Putamen (tissue), 1 donor: ENCODE measurements at places on chromosomes 5 and 9.

DNA sequence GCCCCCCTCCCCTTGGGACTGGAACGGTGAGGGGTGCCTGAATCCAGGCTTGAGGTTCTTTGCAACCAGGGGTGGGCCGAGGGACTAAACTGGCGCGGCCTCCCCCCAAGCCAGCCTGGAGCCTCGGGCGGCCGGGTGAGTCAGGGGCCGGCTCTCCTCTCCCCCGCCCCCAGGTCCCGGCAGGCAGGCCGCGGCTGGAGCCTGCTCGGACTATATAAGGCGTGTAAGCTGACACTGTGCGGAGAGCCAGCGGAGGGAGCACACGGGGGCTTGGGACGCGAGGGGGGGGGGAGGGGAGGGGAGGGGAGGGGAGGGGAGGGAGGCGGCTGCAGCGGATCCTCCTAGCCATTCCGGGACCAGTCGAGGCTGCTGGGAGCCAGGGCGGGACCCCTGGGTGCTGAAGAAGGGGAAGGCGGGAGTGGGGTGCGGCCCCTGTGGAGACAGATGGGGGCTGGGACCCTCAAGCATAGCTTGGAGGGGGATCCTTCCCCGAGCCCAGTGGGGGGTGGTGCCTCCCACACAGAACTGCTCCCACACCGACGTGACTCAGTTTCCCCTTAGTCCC is 595 bp downstream of the PDLIM7 start:
- no peak for DNase-seq

DNA sequence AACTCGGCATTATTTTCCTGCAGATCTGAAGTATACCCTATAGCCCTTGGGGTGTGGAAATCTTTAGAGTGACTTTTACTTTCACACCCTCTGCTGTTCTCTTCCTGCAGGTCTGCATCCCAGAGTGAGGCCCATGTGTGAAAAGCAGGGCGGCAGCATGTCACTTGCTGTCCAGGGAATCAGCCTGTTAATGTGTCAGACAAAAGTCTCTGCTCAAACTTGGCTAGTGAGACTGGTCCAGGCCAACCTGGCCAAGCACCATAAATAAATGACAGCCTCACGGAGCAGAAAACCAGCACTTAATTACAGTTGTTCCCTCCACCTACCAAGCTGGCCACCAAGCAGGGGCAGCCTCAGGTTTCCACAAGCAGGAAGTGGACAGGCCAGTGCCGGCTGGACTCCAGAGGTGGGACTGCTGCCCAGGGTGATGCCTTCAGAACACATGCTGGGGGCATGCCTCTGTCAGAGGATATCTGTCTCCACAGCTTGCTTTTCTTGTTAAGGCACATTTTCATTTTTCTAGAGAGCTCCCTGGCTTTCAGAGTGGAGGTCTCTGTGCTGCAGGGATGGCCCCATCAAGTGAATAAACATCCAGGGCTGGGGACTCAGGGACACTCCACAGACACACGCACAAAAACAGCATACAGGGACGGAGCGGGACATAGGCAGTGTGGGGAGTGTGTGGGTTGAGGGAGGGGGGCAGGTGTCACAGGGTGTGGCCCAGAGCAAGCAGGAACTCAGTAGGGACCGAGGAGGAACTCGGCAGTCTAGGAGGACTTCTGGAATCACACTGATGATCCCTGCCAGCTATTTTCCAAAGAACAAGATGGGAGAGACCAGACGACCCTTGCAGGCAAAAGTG is 243.8 kb upstream of the IRX1 start:
- no peak for DNase-seq

DNA sequence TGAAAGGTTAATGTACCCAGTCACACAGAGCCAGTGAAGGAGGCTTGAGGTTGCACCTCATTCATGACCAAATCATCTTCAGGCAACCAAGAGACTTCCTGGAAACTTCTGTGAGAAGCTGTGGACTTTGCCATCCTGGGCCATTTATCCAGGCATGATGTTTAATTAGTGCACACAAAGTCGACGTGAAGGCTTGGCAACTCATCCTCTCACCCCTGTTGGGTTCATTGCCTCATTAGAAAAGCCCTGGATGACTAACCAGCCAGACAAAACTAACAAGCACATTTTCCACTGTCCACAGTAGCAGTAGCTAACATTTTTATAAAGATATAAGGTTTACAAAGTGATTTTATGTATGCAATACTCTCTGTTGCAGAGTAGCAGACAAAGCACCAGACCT is 65.7 kb upstream of the ZNF462 start:
- no peak for DNase-seq

GRCh38 chr9:126819482-126819881 is 14.6 kb downstream of the ZBTB43 start:
- no peak for DNase-seq

DNA sequence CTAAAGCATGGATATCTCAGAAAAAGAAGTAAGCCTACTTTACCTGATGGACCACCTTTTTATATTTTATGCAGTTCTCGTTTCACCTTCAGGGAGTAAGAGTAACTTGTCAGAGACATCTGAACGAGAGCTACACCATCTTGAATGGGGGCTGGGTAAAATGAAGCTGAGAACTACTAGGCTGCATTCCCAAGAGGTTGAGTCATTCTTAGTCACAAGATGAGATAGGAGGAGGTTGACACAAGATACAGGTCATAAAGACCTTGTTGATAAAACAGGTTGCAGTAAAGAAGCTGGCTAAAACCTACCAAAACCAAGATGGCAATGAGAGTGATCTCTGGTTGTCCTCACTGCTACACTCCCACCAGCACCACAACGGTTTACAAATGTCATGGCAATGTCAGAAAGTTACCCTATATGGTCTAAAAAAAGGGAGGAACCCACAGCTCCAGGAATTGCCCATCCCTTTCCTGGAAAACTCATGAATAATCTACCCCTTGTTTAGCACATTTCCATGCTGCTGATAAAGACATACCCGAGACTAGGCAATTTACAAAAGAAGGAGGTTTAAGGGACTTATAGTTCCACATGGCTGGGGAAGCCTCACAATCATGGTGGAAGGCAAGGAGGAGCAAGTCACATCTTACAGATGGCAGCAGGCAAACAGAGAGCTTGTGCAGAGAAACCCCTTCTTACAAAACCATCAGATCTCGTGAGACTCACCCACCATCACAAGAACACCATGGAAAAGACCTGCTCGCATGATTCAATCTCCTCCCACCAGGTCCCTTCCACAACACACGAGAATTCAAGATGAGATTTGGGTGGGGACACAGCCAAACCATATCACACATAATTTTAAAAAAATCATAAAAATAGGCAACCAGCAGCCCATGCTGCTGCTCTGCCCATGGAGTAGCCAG is 62.5 kb downstream of the GIN1 start:
- no peak for DNase-seq
